GM23338 (cell line): ENCODE measurements at places on chromosomes 1 and 21. TPM values are rescaled to one million over a fixed set of nuclear protein-coding genes. Genes with fewer than 3 reads are reported as not detected.

DNA sequence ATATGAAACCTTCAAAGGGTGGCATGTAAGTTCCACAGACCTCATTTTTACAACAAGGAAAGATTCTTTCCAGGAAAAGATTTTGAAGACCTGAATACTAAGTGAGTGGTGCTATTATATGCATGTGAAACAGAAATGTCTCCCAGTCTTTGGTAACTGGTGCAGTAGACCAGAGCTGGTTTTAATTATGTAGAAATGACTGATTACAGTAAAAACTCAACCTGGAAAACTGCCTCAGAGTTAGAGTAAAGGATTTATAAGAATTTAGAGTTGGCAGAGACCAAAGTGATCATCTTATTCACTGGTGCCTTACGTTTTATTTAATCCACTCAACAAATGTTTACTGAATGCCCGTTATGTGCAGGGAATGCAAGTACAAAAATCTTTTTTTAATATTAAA lies 30.2 kb upstream of the LRRC8D start:
- no peaks in the 10 kb centered on the region for H3K36me3 ChIP-seq
- no peaks in the 10 kb centered on the region for H3K27me3 ChIP-seq
- H3K27ac ChIP-seq, result no peak overlapping the region
- DNase-seq, result no peak

- no peak overlapping the region for H3K27ac ChIP-seq
- no peaks in the 10 kb centered on the region for H3K27me3 ChIP-seq
- H3K4me3 ChIP-seq, result no peak overlapping the region
Measured at GRCh38 chr1:234960722-234961455, 167.7 kb downstream of the TOMM20 start.

DNA sequence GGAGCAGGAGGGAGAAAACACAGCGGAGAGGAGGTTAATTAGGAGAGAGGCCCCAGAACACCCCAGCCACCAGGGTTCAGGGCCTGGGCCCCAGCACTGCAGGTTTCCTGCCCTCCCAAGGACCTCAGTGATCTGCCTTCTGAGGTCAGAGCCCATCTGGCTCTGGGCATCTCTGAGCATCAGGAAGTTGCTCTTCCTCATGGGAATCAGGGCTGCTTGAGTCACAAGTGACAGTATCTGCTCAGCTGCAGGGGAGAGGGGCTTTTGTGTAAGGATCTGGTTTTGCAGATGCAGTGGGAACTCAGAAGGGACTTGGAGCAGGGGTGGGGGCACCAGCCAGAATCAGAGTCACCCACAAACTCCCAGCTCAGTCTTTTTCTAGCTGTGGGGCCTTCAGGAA lies 472.1 kb downstream of the PTPRU start:
- no peak for DNase-seq
- H3K36me3 ChIP-seq, result no peaks in the 10 kb centered on the region
- H3K4me3 ChIP-seq, result no peak overlapping the region

CR1L gene
- 2.9 and 5.8 TPM in 2 replicates for total RNA-seq

DNA sequence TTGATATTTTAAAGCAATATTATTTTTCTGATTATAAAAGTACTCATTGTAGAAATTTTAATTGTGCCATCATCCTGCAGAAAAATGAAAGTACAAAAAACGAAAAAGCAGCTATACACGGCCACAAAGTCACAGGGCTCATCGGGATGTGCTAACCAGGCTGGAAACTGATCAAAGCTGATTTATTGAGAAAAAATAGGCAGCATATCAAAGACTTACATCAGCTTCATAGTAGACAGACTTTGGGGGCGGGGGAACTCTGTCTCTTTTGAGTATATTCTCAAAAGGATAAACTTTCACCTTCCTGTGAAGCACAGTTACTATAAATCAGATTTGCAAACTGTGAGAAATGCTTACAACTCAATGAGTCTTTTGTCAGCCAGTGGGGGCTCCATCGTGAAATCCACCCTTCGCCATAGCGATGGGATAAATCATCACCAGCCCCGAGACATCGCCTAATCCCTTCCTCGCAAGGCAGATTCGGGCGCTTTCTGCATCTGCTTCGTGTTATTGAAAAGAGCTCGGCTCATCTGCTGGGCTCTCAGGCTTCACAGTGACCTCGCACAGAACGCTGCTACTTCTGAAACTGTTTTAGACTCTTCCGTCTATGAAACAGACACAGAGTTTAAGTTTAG lies 69.2 kb upstream of the ERG start:
- H3K27ac ChIP-seq, result 0 out of 2 replicates have a peak overlapping the region, but pooled peaks have one; percentile 50
- H3K4me3 ChIP-seq, result no peak overlapping the region
- no peaks in the 10 kb centered on the region for H3K27me3 ChIP-seq
- no peaks in the 10 kb centered on the region for H3K36me3 ChIP-seq
